ENCODE measurements at places on chromosomes 3 and 15. TPM values are rescaled to one million over a fixed set of nuclear protein-coding genes. Genes with fewer than 3 reads are reported as not detected.

Gene XCR1
- total RNA-seq = under 0.01 TPM

Gene BTD
- 53.9 TPM for total RNA-seq

GRCh38 chr15:78524230-78524629, 16.0 kb upstream of the PSMA4 start:
- no peak for ATAC-seq

GRCh38 chr3:30855400-30856292, 38.8 kb downstream of the GADL1 start:
- no peak for ATAC-seq

GRCh38 chr3:157393113-157393512, 43.5 kb upstream of the PTX3 start:
- no peak for ATAC-seq

DNA sequence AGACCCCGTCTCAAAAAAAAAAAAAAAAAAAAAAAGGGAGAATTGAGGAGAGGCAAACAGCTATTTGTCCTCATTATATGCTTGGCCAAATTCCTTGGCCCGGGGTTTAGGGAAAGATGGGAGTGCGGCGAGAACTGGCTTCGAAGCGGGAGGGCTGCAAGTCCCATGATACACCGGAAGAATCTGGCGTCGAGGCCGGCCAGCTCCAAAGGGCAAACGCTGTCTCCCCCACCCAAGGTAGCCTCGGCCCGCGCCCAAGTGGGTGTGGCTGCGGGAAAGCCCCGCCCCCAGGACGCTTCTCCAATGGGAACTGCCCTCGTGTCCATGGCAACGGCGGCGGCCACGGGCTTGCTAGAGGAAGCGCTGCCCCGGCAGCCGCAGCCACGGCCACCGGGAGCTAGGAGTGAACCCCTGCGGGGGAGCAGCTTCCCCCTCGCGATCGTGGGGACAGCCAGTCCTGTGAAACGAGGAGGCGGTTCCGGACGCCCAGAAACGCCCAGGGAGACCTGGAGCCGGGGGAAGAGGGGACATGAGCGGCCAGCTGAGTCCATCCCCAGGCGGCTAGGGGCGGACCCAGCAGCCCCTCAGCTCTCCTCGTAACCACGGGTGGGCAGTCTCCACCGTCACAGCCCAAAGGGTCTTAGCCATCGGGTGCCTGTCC, at the start of gene TTLL13:
Gene TTLL13 (plus strand): TSS at position 354 of the 661 bp plus-strand sequence. CDS start 1,075 bp downstream, outside the sequence.
- ATAC-seq = peak; percentile 96

- no peak for ATAC-seq
These were observed 217.2 kb upstream of the CFAP20DC start for GRCh38 chr3:59267021-59267420.
